ENCODE measurements at places on chromosomes 1 and 21.

DNA sequence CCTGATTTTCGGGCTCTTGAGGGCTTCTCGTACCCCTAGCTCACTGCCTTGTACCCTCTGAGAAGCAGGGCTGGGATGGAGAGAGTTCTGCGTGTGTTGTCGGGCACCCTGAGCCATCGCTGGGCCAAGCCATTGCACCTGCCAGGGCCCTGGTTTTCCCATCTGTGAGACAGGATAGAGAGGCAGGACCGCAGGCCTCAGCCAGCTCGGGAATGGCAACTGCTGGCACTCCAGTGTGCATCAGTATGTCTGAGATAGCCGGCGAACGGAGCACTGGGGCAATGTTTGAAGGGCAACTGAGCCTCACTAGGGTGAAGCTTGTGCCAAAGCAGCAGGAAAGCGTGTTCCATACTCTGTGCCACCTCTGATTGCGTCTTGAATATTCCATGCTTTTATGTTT is 66.9 kb downstream of the TENT5C start:
- ATAC-seq: no peak
- H3K4me1 ChIP-seq: peaks cover 47% of the 10 kb centered on the region
- no peaks in the 10 kb centered on the region for H3K36me3 ChIP-seq
- no peak overlapping the region for H3K27ac ChIP-seq

DNA sequence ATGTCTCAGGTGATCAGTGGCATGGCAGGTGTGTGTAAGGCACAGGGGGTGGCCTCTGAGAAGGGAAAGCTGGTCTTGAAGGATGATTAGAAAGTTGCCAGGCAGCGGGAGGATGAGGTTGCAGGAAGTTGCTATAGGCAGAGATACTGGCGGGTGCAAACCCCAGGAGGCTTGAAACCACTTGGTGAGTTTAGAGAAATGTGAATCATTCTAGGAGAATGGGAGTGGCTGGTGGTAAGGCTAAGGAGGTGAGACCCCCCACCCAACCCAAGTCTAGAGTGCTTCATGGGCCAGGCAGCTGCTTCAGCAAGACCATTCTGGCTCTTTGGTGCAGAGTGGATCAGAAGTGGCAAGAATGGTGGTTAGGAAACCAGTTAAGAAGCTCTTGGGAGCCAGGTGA is 9.0 kb downstream of the SH2D2A start:
- H3K4me3 ChIP-seq: no peak overlapping the region
- H3K36me3 ChIP-seq: peaks cover 43% of the 10 kb centered on the region
- peaks cover 19% of the 10 kb centered on the region for H3K4me1 ChIP-seq
- H3K27me3 ChIP-seq: no peaks in the 10 kb centered on the region

- H3K4me3 ChIP-seq: no peak overlapping the region
- no peak for ATAC-seq
- peaks cover 42% of the 10 kb centered on the region for H3K27me3 ChIP-seq
These were observed 39.6 kb upstream of the RXRG start for GRCh38 chr1:165484532-165484931.

- no peak overlapping the region for H3K4me3 ChIP-seq
- H3K27ac ChIP-seq: no peak overlapping the region
- no peak for ATAC-seq
- H3K4me1 ChIP-seq: no peaks in the 10 kb centered on the region
These were observed 65.8 kb upstream of the BCL10 start for GRCh38 chr1:85342207-85342606.

DNA sequence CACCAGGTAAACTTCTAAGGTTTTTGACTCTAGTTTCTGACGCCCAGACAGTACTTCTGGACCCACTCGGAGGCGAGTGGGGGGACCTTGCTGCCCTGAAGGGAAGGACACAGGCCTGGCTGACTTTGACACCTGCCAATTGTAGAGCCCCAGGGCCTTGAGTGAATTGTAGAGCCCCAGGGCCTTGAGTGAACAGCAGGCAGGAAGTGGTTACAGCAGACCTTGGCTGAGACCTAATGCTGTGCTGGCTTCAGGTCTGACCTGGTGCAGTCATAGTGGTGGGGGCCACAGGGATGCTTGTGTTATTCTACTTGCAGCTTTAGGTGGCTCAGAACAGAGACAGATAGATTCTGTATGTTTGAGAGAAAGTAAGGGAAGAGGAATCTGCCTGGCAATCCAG is 344.3 kb downstream of the DUSP10 start:
- no peak overlapping the region for H3K27ac ChIP-seq
- H3K27me3 ChIP-seq: peaks cover 69% of the 10 kb centered on the region
- no peak overlapping the region for H3K4me3 ChIP-seq
- no peaks in the 10 kb centered on the region for H3K4me1 ChIP-seq
- ATAC-seq: no peak

- no peaks in the 10 kb centered on the region for H3K36me3 ChIP-seq
- no peaks in the 10 kb centered on the region for H3K27me3 ChIP-seq
- ATAC-seq: no peak
These were observed 6.0 kb upstream of the TUT4 start for GRCh38 chr1:52558941-52559340.

DNA sequence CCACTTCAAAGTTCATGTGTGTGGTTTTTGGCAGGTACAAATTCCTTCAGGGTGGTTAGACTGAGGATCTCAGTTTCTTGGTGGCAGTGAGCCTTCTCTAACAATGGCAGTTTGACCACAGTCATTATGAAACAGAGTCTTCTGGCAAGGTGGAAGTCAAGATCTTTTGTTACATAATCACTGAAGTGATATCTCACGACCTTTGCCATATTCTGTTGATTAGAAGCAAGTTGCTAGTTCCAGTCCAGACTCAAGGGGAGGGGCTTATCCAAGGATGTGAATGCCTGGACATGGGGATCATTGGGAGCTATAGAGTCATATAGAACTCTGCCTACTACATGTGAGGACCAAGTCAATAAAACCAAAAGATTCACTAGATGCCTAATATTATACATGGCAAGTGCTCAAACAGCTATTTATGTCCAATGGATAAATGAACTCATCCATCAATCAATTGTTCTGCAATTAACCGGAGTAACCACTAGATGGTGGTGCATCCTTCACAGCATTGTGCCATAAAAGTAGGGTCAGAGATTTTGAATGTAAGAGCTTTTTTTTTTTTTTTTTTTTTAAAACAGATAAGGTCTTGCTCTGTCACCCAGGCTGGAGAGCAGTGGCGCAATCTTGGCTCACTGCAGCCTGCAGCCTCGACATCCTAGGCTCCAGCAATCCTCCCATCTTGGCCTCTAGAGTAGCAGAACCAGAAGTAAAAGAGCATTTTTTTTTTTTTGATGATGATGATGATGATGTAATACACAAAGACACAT is 131.9 kb downstream of the CRB1 start:
- H3K4me1 ChIP-seq: no peaks in the 10 kb centered on the region
- no peaks in the 10 kb centered on the region for H3K36me3 ChIP-seq
- no peak overlapping the region for H3K27ac ChIP-seq
